ENCODE measurements at places on chromosomes 11 and 22. TPM values are rescaled to one million over a fixed set of nuclear protein-coding genes. Genes with fewer than 3 reads are reported as not detected.

Gene OOSP1
- total RNA-seq, result not detected

Gene MAPK11
- 9.5 TPM for total RNA-seq

Gene BBOX1
- 0.68 TPM for total RNA-seq

Gene SLC17A6
- total RNA-seq, result not detected

Gene PLAAT2
- 0.50 TPM for total RNA-seq

Gene SAA4
- total RNA-seq, result not detected

Gene MUC6
- total RNA-seq, result not detected
